Right cardiac atrium (tissue), 5 donors: ENCODE measurements at places on chromosomes 4 and X. TPM values are rescaled to one million over a fixed set of nuclear protein-coding genes. Genes with fewer than 3 reads are reported as not detected.

Gene WDR45
- 80.1 TPM for total RNA-seq

Gene GJB1
- total RNA-seq = not detected

Gene HSFX2
- total RNA-seq = not detected

Gene PCDH10
- 1.5 TPM for total RNA-seq

Gene KIT
- total RNA-seq = 1.4 TPM

Gene VCX
- total RNA-seq = not detected

Gene CTAG2
- total RNA-seq = not detected

Gene GAGE2A
- not detected for total RNA-seq

Gene DKK2
- 2.7 TPM for total RNA-seq

Gene GPR34
- total RNA-seq = 10.1 TPM

Gene MID1
- 20.1 TPM for total RNA-seq

Gene RAB33A
- 21.9 TPM for total RNA-seq

Gene CXorf38
- 5.6 TPM for total RNA-seq

Gene LRRC66
- total RNA-seq = 0.50 TPM

Gene ARR3
- not detected for total RNA-seq

Gene SSX4B
- total RNA-seq = not detected

Gene GPR143
- 0.28 TPM for total RNA-seq

Gene H2AZ1
- total RNA-seq = 76.0 TPM
